MCF 10A (cell line): ENCODE measurements at places on chromosomes 3 and 15. TPM values are rescaled to one million over a fixed set of nuclear protein-coding genes. Genes with fewer than 3 reads are reported as not detected.

KNL1 gene
- total RNA-seq: 7.9 and 11.4 TPM in 2 replicates

EPHB1 gene
- total RNA-seq: not detected in 2 replicates

PPP1R14D gene
- total RNA-seq: not detected in 2 replicates

ALDH1L1 gene
- 1.5 and 1.9 TPM in 2 replicates for total RNA-seq

CMTM7 gene
- 9.7 and 14.3 TPM in 2 replicates for total RNA-seq

RTP1 gene
- not detected in 2 replicates for total RNA-seq

IQCH gene
- 4.4 and 5.0 TPM in 2 replicates for total RNA-seq

FBLN2 gene
- total RNA-seq: not detected in 2 replicates

CCNL1 gene
- 103 and 112 TPM in 2 replicates for total RNA-seq

TLE3 gene
- total RNA-seq: 21.6 and 23.2 TPM in 2 replicates

ISLR gene
- total RNA-seq: not detected in 2 replicates

KBTBD12 gene
- not detected in 2 replicates for total RNA-seq

DAZL gene
- total RNA-seq: not detected in 2 replicates

CCR3 gene
- total RNA-seq: not detected in 2 replicates
